ENCODE measurements at places on chromosomes 2 and 18.

DNA sequence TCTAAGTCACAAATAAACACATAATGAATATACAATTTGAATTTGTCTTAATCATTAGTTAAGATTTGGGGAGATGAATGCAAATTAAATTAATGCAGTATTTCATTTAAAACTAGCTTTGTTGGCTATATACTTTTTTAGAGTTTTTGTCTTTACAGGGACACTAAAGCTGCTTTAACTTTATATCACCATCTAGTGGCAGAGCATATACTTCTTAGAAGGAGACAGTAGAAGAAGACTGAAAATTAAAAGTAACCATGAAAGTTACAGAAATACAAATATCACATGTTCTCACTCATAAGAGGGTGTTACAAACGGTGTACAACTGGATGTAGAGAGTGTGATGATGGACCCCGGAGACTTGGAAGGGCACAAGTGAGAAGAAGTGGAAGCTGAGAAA is 268.3 kb upstream of the NETO1 start:
- DNase-seq = no peak

DNA sequence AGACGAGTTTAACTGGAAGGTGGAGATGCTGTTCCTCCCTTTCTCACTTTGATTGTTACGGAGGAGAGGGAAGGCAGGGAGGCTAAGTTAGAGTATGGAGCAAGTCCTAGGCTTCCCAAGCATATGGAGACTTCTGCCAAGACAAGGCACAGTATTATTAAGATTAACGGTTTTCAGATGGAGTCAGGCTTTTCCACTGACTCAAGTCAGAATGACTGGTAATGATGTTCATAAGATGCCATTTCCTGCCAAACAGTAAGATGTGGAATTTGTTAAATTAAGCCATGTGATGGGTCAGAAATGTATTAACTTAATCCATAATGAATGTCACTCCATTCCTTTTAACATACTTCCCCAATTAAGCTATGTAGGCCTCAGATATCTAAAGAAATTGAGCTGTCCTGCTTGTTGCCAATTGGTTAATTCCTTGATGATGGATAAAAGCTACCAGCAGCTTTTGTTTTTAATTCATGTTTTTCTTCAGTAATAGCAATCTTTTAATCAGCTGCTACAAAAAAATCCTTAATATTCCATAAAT is 383.7 kb downstream of the ZNF521 start:
- DNase-seq = no peak

GRCh38 chr2:241764275-241765241 is 12.1 kb upstream of the GAL3ST2 start:
- DNase-seq = no peak

DNA sequence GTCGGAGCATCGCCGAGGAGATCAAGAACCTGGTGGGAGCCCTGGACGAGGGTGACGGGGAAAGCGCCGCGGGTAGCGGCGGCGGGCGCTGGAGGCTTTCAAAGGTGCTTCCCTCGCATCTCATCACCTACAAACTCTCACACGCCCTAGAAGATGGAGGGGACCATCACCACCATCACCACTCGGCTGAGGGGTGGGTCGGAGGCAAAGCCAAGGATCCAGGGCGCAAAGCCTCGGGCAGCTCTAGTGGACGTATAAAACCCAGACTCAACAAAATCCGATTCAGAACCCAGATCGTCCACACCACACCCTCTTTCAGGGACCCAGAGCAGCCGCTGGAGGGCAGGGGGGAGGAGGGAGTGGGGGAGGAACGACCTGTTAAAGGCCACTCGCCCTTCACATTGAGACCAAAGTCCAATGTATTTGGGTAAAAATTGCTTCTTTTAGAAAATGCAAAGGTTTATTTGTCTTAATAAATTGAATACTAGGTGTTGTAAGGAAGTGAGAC is 1.5 kb downstream of the SOWAHC start:
- no peak for DNase-seq

DNA sequence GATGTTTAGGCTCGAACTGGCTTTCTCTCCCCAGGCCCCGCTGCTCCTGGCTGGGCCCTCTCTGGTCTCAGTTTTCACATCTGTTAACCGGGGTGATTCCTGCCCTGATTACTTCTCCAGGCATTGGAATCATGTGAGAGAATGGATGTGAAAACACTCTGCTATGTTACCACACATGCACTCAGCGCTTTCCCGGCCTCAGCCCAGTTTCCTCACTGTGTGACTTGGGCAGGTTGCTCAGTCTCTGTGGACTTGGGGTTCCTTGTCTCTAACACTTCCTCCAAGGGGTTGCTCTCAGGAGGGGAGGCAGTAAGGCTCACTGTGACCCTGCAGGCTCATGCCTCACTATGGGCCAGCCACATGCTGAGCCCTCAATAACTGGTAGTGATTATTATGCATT is 230.4 kb upstream of the HS6ST1 start:
- DNase-seq = no peak

DNA sequence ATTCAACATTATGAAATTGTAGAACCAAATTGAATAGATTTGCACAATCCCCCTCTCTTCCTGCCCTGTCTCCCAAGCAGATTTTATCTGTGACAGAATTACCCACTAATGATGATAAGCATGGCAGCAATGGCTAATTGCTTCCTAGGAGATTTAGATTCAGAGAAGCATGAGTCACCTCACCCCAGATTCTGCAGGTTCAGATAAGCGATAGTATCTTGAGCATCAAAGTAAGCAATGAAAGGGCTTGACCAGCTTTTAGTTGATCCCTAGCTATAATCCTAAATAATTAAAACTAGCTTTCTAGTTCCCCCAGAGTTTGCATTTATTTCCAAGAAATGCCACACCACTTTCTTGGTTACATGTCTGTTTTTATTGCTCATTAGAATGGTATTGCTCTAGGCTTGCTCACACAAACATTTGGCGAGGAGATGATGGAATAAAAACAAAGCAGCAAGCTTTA is 204.3 kb downstream of the GULP1 start:
- peak; percentile 71 for DNase-seq

GRCh38 chr18:7566244-7566566 is 911 bp upstream of the PTPRM start:
- DNase-seq = no peak

GRCh38 chr2:136858656-136859055 is 93.3 kb downstream of the THSD7B start:
- DNase-seq = no peak

DNA sequence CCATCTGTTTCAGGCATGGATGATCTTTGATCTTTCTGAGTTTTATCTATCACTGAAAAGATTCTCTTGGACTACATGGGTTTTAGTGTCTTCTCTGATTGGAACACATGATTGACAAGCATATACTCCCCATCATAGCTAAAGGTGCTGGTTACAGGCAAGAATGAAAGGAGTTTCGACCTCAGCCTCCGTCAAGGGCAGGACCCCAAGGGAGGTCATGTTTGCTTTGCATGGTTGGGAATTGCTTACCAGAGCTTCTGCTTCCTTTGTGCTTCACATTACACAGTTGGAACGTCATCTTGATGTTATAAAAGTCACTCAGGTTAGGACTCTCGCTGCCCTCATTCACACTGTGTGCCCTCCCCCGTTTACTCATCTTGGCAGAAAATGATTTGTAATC is 287.7 kb downstream of the PIK3C3 start:
- DNase-seq = no peak

- DNase-seq = no peak
These were observed 45.3 kb upstream of the IGFBP5 start for GRCh38 chr2:216740557-216741222.

DNA sequence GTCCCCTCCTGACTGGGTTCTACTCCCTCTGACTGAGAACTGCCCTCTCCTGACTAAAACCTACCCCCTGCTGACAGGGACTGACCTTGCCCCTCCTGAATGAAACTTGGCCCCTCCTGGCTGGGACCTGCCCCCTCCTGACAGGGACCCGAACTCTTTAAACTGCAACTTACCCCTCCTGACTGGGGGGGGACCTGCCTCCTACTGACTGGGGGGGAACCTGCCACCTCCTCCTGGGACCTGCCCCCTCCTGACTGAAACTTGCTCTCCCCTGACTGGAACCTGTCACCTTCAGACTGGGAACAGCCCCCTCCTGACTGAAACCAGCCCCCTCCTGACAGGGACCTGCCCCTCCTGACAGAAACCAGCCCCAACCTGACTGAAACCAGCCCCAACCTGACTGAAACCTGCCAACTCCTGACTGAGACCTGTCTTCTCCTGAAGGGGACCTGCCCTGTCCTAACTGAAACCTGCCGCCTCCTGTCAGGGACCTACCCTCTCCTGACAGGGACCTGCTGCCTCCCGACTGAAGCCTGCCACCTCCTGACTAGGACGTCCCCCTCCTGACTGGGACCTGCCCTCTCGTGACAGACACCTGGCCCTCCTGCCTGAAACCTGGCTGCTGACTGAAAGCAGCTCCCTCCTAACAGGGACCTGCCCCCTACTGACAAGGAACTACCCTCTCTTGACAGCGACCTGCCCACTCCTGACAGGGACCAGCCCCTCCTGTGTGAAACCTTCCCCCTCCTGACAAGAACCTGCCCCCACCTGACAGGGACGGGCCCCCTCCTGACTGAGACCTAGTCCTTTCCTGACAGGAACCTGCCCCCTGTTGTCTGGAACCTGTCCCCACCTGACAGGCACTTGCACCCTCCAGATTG is 87.1 kb downstream of the PXDN start:
- DNase-seq = no peak

DNA sequence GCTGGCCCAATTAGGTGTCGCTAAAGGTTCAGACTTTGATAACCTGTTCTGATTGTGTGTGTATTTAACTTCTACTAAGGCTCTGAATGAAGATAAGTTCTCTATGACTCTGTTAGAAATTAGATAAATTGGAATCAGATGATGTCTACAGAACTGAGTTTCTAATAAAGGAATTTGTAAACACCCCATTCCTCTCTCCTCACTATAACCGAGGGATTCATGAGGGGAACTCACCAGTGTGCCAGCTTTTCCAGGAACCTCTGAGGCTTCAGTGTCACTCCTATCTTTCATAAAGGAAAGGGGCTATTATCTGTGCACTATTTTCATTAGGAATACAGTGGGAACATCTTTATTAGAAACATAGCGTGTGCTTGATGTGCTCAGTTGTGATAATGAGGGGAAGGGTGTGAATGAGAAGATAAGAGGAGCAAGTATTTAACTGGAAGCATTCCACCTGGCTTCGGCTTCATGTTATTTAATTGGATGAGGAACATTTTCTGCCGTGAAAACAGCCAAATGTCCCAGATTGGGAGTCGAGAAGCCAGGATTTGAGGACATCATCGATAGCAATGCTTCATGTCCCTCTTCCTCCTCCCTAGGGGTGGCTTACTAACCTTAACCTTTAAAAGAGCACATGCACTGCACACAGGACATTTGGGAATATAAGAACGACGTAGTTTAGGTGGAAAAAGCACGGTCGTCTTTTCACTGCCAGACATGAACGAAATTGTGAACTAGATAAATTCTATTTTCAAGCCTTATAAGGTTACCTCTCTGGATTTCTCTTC is 84.8 kb upstream of the TCF4 start:
- DNase-seq = no peak

DNA sequence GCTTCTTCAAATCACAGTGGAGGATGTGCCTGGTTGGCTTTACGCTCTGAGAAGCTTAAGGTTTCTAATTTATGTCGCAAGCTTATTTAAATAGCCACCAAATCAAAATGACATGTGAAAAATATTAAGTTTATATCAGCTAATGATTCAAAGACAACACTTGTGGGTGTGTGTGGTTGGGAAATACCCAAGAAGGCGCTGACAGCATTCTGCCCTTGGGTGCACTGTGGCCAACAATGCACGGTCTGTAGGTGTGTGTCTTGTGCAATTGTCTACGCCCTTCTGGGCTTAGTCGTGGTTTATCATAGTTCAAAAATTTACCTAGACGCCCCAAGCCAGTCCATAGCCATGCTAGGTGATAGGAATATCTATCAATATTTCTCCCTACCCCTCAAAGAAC is 60.9 kb downstream of the KCTD1 start:
- DNase-seq = no peak

DNA sequence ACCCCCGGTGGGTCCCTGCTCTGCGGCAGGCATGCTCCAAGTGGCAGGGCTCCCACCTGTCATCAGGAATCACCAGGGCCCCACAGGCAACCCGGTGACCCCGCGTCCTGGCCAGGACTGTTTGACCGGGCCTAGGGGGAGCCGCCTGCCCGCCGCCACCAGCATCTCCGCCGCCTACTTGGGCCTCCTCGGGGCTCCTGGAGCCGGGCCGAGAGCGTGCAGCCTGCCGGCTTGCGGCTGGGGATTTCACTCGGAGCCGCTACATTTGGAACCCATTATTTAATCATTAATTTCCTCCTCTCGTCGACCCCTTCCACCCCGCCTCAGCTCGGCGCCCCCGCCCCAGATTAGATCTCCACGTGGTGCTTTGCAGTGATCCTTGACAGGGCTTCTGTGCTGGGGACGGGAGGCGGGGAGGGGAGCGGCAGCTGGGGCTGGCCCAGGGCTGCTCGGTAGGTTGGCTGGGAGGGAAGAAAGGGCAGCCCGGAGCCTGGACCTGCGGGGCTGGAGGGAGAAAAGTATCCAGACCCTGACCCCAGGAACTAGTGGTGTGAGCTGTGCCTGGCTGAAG is 295.4 kb downstream of the CYP26B1 start:
- no peak for DNase-seq

- DNase-seq = no peak
These were observed 24.4 kb upstream of the SLC4A10 start for GRCh38 chr2:161599842-161600241.

GRCh38 chr2:102843764-102844443 is 82.1 kb downstream of the TMEM182 start:
- DNase-seq = no peak

DNA sequence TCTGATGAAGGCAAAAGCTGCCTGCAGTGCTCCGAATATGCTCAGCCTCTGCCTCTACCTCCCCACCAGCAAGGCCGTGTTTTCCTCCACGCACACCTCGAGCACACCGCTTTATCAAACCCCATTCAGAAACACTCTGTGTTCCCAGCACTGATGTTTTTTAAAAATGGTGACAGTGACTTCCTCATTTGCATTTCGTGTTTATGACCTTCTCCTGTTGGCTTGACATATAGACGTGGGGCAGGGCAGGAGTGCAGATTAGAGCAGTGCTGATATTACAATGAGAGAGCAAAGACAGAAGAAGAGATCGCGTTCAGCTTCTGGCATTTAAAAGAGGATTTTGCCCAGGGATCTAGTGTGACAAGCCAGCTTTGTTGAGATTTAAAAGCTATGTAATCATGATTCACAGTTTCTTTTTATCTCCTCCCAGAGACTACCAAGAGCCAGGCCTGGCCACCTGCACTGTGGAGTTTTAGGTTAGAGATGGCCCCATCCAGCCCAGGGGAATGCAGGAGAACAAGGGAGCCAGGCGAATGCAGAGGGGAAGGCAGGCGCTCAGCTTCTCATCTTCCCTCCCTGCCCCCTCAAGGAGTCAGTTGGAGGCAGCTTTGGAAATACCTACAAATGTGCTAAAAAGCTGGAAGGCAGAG is 61.5 kb upstream of the NEDD4L start:
- DNase-seq = no peak

DNA sequence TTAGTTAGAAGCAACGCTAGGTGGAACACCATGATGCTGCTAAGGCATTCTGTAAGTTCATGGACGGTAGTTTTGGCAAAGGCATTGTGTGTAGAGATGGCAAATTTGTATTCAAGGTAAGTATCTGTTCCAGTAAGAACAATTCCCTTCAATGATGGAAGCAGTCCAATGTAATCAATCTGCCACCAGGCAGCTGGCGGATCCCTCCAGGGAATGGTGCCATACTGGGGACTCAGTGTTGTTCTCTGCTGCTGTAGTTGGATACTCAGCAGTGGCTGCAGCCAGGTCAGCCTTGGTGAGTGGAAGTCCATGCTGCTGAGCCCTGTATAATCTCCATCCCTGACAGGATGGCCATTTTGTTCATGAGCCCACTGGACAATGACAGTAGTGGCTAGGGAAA is 62.8 kb downstream of the ARL6IP6 start:
- DNase-seq = no peak

- DNase-seq = no peak
These were observed 206.2 kb downstream of the HNMT start for GRCh38 chr2:138170485-138170884.

All from HCEC 1CT (cell line).